Immature natural killer cell (primary cell): ENCODE measurements at places on chromosomes 1 and 21.

- peak; percentile 6 for DNase-seq
- no peaks in the 10 kb centered on the region for H3K36me3 ChIP-seq
- peak overlapping the region; percentile 83 for H3K4me3 ChIP-seq
- H3K4me1 ChIP-seq: peaks cover 24% of the 10 kb centered on the region
Measured at GRCh38 chr21:33587792-33588484, 546 bp downstream of the DONSON start.

- peaks cover 3% of the 10 kb centered on the region for H3K4me1 ChIP-seq
- DNase-seq: no peak
- no peak overlapping the region for H3K27ac ChIP-seq
- H3K36me3 ChIP-seq: no peaks in the 10 kb centered on the region
- H3K27me3 ChIP-seq: peaks cover 5% of the 10 kb centered on the region
Measured at GRCh38 chr1:203492748-203493130, 1.2 kb upstream of the OPTC start.

GRCh38 chr1:14117700-14118099 is 417.7 kb downstream of the PRDM2 start:
- H3K27ac ChIP-seq: no peak overlapping the region
- H3K36me3 ChIP-seq: no peaks in the 10 kb centered on the region
- no peak overlapping the region for H3K4me3 ChIP-seq
- peaks cover 4% of the 10 kb centered on the region for H3K27me3 ChIP-seq
- peaks cover 9% of the 10 kb centered on the region for H3K4me1 ChIP-seq
- DNase-seq: no peak

DNA sequence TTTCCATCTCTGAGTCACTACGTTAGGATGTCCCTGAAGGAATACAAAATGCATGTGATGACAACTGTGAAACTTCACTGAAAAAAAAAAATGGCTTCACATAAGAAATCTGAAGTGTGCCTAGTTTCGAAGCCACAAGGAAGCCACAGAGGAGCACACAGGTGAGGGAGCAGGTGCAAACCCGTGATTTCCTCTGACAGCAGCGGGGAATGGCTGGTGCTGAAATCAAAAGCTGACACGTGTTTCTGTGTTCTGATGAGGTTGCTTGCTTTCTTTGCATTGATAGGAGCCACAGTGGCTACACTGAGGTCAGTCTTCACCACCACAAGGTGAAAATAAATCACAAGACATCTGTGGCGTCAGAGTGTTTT is 105.7 kb upstream of the TLR5 start:
- H3K4me1 ChIP-seq: peaks cover 10% of the 10 kb centered on the region
- no peak overlapping the region for H3K4me3 ChIP-seq
- no peak overlapping the region for H3K27ac ChIP-seq

DNA sequence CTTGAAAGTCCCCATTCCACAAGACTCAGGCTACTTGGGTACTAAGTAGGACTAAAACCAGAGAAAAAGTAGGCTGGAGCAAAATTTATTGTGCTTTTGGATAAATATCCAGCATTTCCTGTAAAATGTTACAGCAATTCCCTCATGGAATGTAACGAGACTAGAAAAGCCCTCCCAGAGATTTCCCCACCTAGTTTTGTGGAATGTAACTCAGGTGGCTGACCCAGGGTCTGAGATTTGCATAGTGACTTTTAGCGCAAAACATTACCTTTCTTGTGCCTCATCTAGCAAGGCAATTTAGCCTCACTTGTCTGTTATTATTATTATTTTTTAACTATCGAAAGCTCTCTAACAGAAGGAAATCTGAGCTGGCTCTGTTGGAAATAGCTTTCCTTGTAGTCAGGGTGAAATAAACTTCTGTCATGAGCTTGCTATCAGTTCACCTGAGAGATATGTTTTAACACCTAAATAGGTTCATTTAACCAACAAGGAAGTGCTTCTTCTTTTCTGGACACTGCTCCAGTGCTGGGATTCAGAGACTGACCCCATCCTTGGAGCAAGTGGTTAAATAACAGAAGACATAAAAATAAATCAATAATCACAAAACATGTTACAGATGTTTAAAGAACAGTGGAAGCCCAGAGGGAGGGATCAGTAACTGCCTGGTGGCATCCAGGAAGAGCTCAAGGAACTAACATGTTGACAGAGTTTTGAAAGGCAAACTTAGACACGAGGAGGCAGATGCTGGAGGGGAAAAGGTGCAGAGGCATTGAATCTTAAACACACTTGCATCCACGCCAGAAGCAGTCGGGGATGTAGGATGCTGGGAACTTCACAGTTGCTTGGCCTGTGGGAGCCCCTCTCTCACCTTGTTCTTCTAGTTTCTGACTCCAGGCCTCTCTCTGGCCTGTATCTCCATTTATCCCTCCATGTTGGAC is 68.3 kb upstream of the RHOU start:
- DNase-seq: no peak
- H3K36me3 ChIP-seq: no peaks in the 10 kb centered on the region
- no peak overlapping the region for H3K27ac ChIP-seq
- H3K27me3 ChIP-seq: peaks cover 6% of the 10 kb centered on the region
- no peaks in the 10 kb centered on the region for H3K4me1 ChIP-seq
- no peak overlapping the region for H3K4me3 ChIP-seq

DNA sequence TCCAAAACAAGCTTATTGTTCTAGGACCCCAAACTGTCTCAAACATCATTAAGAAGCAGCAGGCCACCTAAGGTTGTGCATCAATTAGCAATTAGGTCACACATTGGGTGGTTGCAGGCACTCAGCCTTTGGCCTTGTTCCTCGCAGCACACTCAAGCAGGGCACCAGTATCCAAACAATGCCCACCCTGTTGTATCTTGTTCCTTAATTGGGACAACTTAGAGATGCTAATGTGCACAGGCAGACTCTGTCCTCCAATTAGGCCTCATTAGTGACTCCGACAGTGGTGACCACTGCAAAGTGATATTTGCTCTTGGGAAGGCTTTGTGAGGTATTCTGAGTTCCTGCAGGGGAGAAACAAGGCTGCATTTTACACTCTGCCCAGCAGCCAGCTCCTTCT is 515.1 kb upstream of the PTBP2 start:
- H3K27me3 ChIP-seq: peaks cover 2% of the 10 kb centered on the region
- H3K36me3 ChIP-seq: no peaks in the 10 kb centered on the region
- DNase-seq: no peak

DNA sequence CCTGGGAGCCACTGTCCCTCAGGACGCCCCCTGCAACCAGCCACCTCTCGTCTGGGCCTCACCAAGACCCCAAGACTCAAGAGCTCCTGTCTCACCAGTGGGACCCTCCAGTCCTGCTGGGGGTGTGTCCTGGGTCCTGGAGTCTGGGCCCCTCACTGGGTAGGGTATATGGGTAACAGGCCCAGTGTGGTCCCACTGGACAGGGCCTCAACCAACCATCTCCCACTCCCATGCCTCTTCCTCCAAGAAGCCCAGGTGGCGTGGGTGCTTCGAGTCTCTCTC is 725 bp upstream of the VWA1 start:
- H3K36me3 ChIP-seq: no peaks in the 10 kb centered on the region
- H3K27me3 ChIP-seq: peaks cover 12% of the 10 kb centered on the region
- DNase-seq: no peak
- no peak overlapping the region for H3K27ac ChIP-seq
- H3K4me1 ChIP-seq: no peaks in the 10 kb centered on the region

- H3K4me3 ChIP-seq: no peak overlapping the region
- no peak for DNase-seq
- H3K27me3 ChIP-seq: peaks cover 4% of the 10 kb centered on the region
- no peak overlapping the region for H3K27ac ChIP-seq
- no peaks in the 10 kb centered on the region for H3K4me1 ChIP-seq
Measured at GRCh38 chr21:44734026-44734745, 22.8 kb upstream of the TSPEAR start.

DNA sequence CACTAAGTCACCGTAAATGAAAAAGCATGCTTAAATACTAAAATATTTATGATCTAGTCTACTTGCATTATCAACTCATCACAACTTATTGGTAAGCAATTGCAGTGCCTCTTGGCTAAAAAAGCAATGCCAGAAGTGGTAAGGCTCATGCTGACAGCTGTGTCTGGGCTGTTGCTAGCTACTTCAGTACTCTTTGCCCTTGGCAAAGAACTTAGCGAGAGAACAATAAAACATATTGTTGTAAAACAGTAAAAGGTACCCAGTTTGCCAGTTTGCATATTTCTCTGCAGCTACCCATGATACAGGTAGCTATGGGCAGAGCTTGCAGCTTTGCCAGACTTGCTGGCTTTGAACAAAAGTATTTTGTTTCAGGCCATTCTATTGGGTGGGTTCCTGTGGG is 73.1 kb downstream of the ATP6V1G3 start:
- H3K27me3 ChIP-seq: peaks cover 3% of the 10 kb centered on the region
- H3K27ac ChIP-seq: no peak overlapping the region
- DNase-seq: no peak
- no peak overlapping the region for H3K4me3 ChIP-seq
- H3K36me3 ChIP-seq: no peaks in the 10 kb centered on the region

- H3K4me3 ChIP-seq: no peak overlapping the region
- DNase-seq: no peak
- H3K4me1 ChIP-seq: no peaks in the 10 kb centered on the region
- H3K27ac ChIP-seq: no peak overlapping the region
Measured at GRCh38 chr1:223087291-223088255, 55.5 kb downstream of the TLR5 start.

- no peak overlapping the region for H3K27ac ChIP-seq
- no peaks in the 10 kb centered on the region for H3K4me1 ChIP-seq
- no peaks in the 10 kb centered on the region for H3K27me3 ChIP-seq
Measured at GRCh38 chr1:208423526-208423925, 179.3 kb upstream of the PLXNA2 start.

DNA sequence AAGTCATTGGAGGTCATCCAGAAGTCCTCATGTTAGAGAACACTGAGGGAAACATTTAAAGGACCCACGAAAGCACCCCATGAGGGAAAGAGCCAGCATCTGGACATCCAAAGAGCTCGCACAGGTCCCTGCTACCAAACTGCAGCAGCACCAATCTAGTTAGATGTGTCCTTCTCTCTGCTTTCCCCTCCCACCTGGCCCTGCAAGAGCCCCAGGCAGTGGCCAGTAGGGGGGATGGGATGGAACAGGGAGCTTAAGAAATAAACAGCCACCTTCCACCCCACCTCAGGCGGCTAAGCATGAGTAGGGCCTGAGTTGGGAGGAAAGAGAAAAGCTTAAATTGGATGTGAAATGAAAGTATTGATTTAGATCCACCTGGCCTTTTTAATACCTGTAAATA is 175.9 kb upstream of the KCND3 start:
- no peaks in the 10 kb centered on the region for H3K36me3 ChIP-seq
- H3K27me3 ChIP-seq: peaks cover 5% of the 10 kb centered on the region

- DNase-seq: no peak
- no peaks in the 10 kb centered on the region for H3K27me3 ChIP-seq
- H3K4me1 ChIP-seq: peaks cover 39% of the 10 kb centered on the region
- H3K27ac ChIP-seq: no peak overlapping the region
- H3K4me3 ChIP-seq: peak overlapping the region; percentile 80
Measured at GRCh38 chr1:113784104-113784779, 25.0 kb upstream of the PHTF1 start.
